ENCODE measurements at places on chromosomes 1 and 21.

DNA sequence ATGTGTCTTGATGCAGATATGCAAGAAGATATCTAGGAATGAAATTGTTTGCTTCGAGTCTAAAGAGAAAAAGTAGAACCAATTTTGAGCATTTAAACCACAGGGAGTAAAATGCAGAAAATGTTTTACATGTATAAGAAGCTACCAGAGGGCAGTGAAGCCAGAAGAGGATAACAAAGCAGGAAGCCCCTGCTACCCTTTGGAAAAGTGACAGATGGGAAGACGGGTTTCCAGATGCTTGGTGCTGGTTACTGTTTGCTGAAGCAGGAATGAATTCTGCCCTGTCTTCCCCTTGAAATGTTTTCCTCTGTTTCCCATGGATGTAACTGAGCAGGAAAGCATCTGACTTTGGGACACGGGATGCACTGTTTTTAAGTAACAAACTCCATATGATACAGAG is 822.2 kb downstream of the MRPL39 start:
- DNase-seq = no peak

DNA sequence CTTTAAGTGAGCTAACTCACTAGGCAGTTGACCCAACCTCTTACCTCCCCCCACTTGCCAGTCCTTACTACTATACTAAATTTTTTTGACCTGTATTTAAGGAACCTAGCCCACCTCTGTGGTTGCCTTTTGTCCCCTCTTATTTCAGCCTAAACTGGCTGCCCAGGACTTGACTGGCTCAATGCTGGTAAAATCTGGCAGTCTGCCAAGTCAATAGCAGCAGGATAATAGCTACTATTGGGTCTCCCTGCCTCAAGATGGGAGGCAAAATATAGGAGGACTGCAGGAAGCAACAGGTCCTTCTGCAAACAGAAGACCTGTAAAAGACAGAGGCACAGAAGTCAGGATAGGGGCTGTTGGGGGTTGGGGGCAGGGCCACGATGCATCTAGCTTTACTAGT is 144.2 kb upstream of the POGK start:
- peak; percentile 32 for DNase-seq

GRCh38 chr1:164240081-164240480 is 318.9 kb upstream of the PBX1 start:
- DNase-seq = peak; percentile 37

DNA sequence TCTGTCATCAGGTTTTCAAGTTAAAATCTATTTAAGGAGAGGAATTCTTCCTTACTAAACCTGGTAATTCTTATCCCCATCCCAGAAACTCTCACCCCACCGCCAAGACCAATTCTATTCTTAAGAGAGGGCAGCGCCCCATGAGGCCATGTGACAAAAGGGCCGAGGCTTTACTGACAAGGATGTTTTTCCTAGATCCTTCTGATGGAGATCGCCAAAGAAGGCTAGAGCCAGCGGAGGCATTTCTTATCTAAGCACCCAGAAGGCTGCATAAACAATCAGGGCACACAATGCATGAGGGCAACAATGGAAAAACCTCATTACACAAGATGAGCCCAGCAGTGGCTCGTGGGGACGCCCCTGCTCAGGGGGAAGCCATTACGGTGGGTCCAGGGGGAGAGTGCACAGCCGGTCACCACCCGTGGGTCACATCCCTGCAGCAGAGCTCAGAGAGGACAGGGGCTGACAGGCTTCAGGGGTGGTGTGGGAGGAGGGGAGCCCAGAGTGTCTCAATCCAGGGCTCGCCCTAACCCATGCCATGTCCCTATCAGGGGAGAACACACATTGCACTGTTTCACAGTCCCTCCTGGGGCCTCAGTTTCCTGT is 88.7 kb downstream of the ITPKB start:
- DNase-seq = no peak

DNA sequence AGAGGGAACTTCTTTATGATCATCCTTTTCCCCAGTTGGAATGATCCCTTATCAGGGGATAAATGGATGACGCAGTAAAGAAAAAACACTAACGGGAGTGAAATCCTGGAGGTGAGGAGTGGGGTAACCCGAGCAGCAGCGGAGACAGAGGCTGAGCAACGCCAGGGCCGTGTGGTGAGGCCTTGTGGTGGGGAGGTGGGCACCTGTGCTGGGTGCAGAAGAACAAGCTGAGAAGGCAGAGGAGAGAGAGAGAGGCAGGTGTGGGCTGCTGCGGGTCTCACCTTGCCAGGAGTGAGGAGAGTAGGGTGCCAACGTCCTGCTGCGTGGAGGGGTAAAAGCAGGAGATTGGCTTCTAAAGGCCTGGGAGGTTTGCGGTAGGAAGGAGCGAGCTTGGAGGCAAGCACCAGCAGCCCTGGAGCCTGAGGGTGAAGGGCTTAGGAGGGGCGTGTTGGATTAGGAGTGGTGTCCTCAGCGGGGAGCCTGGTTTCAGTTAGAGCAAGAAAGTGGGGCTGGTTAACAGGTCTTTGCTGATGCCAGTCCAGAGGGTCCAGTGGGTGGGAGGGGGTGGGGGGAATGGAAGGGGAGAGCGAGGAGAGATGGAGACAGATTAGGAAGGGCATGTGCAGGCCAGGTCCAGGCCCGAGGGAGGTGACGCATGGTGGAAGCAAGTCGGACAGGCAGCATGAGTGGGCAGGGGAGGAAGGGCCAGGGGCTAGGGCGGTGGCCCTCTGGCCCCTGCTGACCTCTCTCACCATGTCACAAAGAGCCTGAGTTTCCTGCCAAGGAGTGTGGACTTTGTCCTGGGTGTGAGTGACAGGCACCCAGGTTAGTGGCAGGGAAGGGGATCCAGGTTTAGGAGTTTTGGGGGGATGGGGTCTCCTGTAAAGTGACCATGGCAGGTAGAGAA is 36.7 kb upstream of the LHX4 start:
- no peak for DNase-seq

DNA sequence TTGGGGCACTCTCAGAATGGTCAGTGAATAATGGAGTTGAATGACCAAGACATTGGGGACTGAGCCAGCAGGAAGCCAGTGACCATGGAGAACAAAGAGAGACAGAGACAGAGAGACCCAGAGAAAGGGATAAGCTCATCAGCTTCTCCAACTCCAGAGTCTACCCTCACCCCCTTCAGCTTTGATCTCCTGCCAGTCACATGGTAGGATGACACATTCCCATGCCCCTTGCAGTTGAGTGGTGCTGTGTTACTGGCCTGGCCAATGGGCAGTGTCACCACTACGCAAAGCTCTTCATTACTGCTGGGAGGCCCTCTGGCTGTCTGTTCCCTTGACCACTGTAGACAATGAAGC is 643.5 kb downstream of the AJAP1 start:
- DNase-seq = no peak

GRCh38 chr1:225653463-225654276 is 747 bp upstream of the ENAH start:
- DNase-seq = peak; percentile 92

- DNase-seq = no peak
Measured at GRCh38 chr1:38190983-38191382, 144.4 kb upstream of the POU3F1 start.

DNA sequence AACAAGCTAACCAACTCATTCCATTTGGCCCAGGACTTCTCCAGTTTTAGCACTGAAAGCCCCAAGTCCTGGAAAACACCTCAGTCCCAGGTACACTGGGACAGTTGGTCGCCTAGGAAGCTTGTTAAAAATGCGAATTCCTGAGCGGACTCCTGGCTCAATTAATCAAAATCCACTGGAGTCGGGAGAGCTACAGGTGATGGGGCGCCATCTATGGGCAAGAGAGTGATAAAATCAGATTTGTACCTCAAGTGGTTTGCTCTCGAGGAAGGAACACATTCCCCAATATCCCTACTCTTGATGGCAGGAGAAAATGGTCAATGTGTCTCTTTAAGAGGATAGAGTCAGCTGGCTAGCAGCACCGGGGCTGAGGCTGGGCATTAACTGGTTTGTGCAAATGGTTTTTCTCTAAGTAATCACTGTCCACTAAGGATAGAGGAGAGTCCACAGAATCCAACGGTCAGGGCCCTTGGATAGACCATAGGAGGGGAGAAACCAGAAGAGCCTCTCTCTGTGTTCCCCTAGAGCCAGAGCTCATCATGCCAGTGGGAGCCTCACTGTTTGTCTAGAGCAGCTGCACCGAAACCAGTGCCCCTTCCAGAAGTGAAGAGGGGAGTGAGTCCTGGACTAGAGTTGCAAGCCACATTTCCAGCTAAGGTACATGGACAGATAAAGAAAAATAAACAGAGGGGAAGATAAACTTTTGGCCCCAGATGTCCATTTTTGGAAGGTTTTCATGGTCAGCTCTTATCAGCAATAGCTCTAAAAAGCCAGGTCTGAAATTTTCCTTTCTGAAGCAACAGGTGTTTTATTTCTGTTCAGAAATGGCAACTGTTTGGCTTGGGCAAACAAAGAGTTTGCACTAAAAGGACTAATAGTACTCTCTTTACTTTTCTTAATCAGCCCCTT is 148.5 kb downstream of the TENT5C start:
- DNase-seq = peak; percentile 72

GRCh38 chr1:45929257-45929687 is 125.9 kb downstream of the MAST2 start:
- peak; percentile 24 for DNase-seq

DNA sequence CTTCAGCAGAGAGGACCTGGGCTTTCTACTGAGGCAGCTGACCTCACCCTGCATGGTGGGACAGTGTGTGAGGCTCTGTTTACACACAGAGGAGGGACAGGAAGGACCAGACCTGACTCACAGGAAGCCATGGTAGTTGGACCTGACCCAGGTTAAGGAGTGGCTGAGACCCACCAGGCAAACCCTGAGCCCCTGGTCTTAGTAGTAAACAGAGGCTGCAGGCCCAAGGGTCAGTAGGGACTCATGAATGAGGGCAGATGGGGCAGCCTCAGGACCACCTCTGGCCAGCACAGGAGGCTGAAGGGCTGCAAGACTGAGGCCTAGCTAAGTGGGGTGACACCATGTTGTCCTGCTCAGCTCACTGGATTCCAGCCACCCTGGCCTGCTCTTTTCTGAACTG is 273.2 kb downstream of the GRIK3 start:
- no peak for DNase-seq

GRCh38 chr21:38343691-38344090 is 86.9 kb downstream of the KCNJ15 start:
- peak; percentile 52 for DNase-seq

GRCh38 chr1:226414098-226414698 is 6.3 kb upstream of the PARP1 start:
- no peak for DNase-seq

DNA sequence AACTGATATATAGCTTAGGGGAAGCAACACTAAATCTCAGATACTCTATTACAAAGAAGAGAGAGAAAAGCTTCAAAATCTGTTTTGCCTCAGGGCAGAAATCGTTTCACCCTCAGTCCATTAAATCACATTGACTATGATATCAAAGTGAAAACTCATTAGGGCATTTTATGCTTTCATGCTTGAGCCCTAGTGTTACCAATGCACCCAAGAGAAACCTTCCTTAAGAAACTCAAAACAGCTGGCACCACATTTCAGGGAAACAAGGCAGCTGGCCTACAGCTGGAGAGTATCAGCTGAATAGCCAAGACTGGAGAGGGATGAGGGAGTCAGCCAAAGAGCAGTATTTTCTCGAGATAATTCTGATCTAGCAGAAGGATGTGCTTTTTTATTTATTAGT is 14.9 kb downstream of the COLGALT2 start:
- DNase-seq = no peak

DNA sequence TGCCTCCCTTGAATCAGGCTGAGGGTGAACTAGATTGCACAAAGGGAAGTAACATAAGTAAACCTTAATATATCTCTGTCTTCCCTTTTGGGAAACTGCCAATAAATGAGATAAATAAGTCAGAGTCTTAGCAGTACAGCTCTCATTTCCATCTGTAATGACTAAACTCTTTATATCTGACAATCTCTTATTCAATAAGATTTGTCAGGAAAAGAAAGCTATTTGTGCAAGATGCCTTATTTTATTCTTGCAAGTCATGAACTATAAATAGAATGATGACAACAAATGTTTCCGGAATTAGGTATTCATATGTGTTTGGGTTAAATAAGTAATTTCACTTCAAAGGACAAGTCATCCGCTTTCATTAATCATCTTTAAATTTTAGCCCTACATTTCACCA is 229.2 kb downstream of the PTGER3 start:
- no peak for DNase-seq

- no peak for DNase-seq
Measured at GRCh38 chr1:233132445-233132844, 163.1 kb downstream of the PCNX2 start.

- no peak for DNase-seq
Measured at GRCh38 chr1:67241200-67241746, 66.4 kb upstream of the IL12RB2 start.

GRCh38 chr1:23168445-23169194 is at the start of gene LUZP1:
TSS of gene LUZP1 (minus strand) at chr1:23168856.
- peak; percentile 89 for DNase-seq

- DNase-seq = no peak
Measured at GRCh38 chr1:188432427-188432826, 1603.7 kb downstream of the PLA2G4A start.

DNA sequence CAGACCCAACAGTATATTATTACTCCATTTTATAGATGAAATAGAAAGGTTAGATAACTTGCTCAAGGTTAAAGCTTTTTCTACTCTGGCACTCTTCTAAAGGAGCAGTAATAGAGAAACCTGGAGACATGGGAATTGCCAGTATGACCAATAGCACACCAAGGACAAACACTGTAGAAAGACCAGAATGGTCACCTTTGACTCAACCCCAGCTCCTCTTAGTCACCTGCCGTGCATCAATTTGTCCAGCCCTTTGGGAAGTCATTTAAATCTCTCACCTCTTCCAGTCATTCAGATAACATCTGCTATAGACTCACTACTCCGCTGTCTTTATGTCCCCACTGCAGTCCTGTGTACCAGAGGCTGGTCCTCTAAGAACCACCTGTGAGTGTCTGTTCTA is 23.9 kb upstream of the SLC44A3 start:
- DNase-seq = no peak

DNA sequence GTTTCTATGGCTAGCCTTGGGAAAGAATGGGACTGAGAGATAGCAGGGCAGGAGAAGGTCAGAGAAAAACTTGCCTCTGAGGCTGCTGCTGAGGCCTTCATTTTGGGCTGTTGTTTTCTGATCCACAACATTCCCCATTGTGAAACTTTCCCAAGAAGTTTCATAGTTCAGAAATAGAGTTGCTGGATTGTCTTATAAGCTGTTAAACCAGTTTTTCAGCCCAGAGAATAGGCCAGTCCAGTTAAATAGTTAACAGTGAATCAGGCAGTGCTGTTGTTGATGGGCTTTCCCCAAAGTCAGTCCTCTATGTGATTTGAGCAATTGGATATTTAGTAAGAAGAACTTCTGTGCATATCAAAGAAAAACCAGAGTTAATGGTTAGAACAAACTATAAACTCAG is 77.0 kb downstream of the C21orf91 start:
- peak; percentile 21 for DNase-seq

GRCh38 chr21:44739316-44739715 is 27.9 kb upstream of the TSPEAR start:
- DNase-seq = no peak

GRCh38 chr1:229514578-229515275 is 6.6 kb upstream of the NUP133 start:
- peak; percentile 84 for DNase-seq

DNA sequence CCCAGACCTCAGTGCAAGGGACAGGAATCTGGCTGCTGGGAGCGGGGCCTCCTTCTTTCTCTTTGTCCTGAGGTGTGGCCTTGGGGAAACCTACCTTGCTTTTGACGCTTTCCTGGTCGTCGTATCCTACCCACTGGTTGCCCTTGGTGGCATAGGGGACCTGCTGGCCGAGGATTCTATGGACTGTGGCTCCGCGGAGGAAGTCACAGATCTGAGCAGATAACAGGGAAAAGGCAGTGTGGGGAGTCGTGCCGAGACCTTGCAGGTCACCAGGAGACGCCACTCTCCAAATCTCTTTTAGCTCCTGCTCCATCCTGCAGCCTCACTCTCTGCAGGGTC is 4.0 kb upstream of the MYBPH start:
- DNase-seq = no peak

Measured in DMS53 (cell line).